ENCODE measurements at places on chromosomes 2 and 18. TPM values are rescaled to one million over a fixed set of nuclear protein-coding genes. Genes with fewer than 3 reads are reported as not detected.

DNA sequence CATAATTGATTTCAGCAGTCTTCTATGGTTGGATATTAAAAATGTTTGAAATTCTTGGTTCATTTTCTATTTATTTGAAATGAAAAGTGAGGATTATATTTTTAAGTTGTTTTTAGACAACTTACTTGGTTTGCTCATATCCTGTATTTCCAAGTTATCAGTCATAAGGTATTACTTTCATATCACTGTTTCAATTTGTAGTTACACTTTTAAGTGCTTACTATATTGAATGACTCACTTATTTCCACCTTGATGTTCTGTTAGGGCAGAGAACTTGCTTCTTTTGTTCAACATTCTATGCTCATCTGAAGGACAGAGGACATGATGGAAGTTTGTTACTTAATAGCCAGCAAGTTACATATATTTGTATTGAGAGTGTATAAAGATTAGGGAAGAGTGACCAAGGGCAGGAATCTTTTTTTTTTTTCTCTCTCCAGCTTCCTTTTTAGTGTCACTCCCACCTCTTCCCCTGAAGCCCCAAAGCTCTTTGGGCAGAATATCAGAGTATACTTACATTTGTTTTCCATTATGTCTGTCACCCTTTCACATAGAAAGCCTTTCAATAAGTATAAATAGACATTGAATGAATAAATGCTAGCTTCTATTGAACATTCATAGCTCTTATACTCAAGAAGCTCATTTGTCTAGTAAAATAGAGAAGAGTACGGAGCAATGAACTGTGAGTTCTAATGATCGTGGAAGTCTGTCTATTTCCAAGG is 28.1 kb downstream of the PIK3C3 start:
- no peak for DNase-seq
- H3K36me3 ChIP-seq = no peaks in the 10 kb centered on the region
- no peaks in the 10 kb centered on the region for H3K4me1 ChIP-seq
- no peak overlapping the region for H3K4me3 ChIP-seq
- no peaks in the 10 kb centered on the region for H3K27me3 ChIP-seq

Gene PAX8
- 2.1 TPM for total RNA-seq

Gene ABCG5
- total RNA-seq = not detected

GRCh38 chr2:101801496-101801895 is 104.0 kb downstream of the MAP4K4 start:
- H3K4me3 ChIP-seq = no peak overlapping the region
- no peak overlapping the region for H3K27ac ChIP-seq
- no peak for DNase-seq

- H3K27ac ChIP-seq = no peak overlapping the region
- no peak overlapping the region for H3K4me3 ChIP-seq
- H3K27me3 ChIP-seq = no peaks in the 10 kb centered on the region
- no peaks in the 10 kb centered on the region for H3K36me3 ChIP-seq
- peaks cover 6% of the 10 kb centered on the region for H3K4me1 ChIP-seq
- DNase-seq = no peak
Observed at GRCh38 chr2:113828049-113828742, 61.7 kb upstream of the ACTR3 start.

Gene SERPINB10
- not detected for total RNA-seq

GRCh38 chr2:17846676-17847075 is 30.4 kb downstream of the MSGN1 start:
- no peaks in the 10 kb centered on the region for H3K27me3 ChIP-seq
- H3K4me3 ChIP-seq = no peak overlapping the region
- no peak for DNase-seq
- no peaks in the 10 kb centered on the region for H3K36me3 ChIP-seq

DNA sequence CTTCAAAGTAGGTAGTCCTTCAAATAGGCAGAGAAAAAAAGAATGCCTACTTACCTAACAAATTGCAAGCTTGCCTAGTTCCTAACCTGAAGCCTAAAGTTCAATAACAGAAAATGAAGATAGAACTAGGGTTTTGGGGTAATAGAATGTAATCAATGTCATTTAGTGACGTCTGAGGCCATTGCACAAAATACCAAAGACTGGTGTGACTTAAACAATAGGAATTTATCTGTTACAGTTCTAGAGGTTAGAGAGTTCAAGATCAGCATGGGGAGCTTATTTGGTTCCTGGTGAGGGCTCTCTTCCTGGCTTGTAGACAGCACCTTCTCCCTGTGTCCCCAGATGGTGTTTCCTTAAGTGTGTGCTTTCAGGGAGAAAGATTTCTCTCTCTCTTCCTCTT is 4.7 kb upstream of the NPC1 start:
- H3K4me1 ChIP-seq = no peaks in the 10 kb centered on the region
- no peaks in the 10 kb centered on the region for H3K27me3 ChIP-seq
- DNase-seq = no peak

DNA sequence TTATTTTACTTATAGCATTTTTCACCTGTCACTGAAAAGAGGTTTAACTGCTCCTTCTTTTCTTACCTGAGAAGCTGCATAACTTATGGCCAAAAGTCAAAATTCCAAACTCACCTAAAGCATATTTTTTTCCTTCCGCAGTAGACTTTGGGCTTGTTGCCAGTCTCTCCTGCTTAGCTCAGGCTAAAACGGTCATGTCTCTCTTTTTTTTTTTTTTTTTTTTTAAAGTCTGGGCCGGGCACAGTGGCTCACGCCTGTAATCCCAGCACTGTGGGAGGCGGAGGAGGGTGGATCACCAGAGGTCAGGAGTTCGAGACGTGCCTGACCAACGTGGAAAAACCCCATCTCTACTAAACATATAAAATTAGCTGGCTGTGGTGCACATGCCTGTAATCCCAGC is 113.5 kb downstream of the RTN4 start:
- no peak overlapping the region for H3K4me3 ChIP-seq
- H3K27ac ChIP-seq = no peak overlapping the region
- DNase-seq = no peak
- H3K36me3 ChIP-seq = no peaks in the 10 kb centered on the region

GRCh38 chr2:194464964-194465638 is 1191.9 kb upstream of the SLC39A10 start:
- no peaks in the 10 kb centered on the region for H3K27me3 ChIP-seq
- H3K4me3 ChIP-seq = no peak overlapping the region
- H3K4me1 ChIP-seq = no peaks in the 10 kb centered on the region
- no peak overlapping the region for H3K27ac ChIP-seq
- no peak for DNase-seq
- no peaks in the 10 kb centered on the region for H3K36me3 ChIP-seq

Gene TNFRSF11A
- total RNA-seq = 89.9 TPM
